Motor neuron (in vitro differentiated cells): ENCODE measurements at places on chromosomes 7 and 10. TPM values are rescaled to one million over a fixed set of nuclear protein-coding genes. Genes with fewer than 3 reads are reported as not detected.

DNA sequence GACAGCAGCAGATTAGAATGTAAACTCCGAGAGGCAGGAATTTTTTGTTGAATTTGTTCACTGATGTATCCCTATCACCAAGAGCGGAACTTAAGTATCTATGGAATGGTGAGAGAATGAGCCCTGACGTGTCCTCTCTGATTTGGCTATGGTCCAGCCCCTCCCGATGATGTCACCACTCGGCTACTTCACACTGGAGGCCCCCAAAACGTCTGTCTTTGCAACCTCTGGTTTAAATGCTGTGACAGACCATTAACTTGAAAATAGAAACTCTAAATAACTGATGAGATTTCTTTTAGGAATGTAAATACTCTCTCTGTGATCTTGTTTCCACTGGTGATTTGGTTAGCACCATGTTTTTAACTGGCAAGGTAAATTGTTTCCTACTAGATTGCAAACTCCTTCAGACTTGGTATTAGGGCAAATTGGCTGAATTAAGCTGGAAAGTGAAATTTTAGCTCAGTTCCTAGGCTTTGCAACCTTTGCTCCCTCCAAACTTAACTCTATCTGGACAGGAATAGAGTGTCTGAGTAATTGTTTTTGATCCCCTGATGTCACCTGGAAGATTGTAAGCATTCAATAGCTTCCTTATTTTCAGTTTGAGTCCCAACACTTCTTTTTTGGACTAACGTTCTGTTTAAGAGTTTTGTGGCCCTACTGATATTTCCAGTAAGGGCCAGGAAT, 19.1 kb downstream of the SLC16A12 start:
- no peak for ATAC-seq

DNA sequence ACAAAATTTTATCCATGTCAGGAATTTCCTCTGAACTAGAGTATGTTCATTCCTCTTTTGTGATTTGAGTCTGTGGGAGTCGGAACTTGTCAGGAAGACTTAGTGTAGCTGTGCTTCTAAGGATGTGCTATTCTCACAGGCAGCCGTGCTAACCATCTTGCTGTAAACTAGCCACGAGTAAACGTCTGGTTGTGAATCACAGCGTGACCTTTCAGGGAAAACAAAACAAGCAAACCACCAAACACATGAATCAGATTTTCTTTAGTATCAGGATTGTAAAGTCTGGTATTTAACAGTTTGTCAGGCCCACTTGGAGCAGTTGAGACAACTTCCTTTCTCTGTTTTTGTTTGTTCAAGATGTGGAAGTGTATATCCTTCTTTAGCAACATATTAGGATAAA, 32.0 kb downstream of the AUTS2 start:
- peak; percentile 57 for ATAC-seq

- ATAC-seq = no peak
These were observed 194.0 kb upstream of the PPP1R3A start for GRCh38 chr7:114112806-114113205.

DNA sequence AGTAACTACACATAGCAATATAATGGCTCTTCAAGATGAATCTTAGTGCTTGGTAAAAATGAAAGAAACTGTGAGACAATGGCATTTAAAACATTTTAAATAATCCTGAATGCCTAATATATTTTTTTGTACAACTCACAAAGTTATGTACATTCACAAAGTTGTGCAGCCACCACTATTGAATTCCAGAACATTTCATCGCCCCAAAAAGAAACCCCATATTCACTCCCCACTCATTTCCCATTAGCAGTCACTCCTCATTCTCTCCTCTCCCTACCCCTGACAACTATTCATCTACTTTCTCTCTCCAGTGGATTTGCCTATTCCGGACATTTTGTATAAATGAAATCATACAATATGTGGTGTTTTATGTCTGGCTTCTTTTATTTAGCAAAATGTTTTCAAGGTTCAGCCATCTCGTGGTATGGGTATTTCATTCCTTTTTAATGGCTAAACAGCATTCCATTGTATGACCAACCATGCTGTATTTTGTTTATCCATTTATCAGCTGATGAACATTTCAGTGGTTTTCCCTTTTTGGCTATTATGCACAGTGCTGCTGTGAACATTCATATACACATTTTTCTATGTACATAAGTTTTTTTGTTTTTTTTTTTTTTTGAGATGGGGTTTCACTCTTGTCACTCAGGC, 34.7 kb downstream of the ENTPD7 start:
- no peak for ATAC-seq

- ATAC-seq = peak; percentile 99
These were observed 270.7 kb downstream of the ZNF33B start for GRCh38 chr10:42367532-42368230.

- no peak for ATAC-seq
These were observed 163.3 kb upstream of the AKR1E2 start for GRCh38 chr10:4662576-4663161.

- no peak for ATAC-seq
These were observed 213.8 kb downstream of the ZMYND11 start for GRCh38 chr10:349081-349480.

DNA sequence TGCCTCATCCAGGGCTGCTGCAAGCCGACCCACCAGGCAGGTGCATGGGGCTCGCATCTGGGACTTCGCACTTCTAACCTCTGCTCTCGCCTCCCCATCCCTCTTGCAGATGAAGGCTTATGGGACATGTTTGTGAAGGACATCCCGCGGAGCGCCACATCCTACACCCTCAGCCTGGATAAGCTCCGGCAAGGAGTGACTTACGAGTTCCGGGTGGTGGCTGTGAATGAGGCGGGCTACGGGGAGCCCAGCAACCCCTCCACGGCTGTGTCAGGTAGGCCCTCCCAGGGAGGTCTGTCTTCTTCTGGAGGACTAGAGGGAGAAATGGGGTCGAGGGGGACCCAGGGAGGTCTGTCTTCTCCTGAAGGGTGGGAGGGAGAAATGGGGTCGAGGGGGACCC, 448.9 kb upstream of the FOXK1 start:
- no peak for ATAC-seq

- no peak for ATAC-seq
These were observed 128.6 kb downstream of the ICA1 start for GRCh38 chr7:8133188-8133848.

- no peak for ATAC-seq
These were observed 199.0 kb downstream of the CHCHD3 start for GRCh38 chr7:132882714-132883428.

GRCh38 chr7:73876361-73876760, 15.4 kb downstream of the TMEM270 start:
- ATAC-seq = no peak

- no peak for ATAC-seq
These were observed 70.6 kb upstream of the PIK3CG start for GRCh38 chr7:106794276-106795083.

- ATAC-seq = no peak
These were observed 54.0 kb downstream of the RAPGEF5 start for GRCh38 chr7:22302951-22303423.

DNA sequence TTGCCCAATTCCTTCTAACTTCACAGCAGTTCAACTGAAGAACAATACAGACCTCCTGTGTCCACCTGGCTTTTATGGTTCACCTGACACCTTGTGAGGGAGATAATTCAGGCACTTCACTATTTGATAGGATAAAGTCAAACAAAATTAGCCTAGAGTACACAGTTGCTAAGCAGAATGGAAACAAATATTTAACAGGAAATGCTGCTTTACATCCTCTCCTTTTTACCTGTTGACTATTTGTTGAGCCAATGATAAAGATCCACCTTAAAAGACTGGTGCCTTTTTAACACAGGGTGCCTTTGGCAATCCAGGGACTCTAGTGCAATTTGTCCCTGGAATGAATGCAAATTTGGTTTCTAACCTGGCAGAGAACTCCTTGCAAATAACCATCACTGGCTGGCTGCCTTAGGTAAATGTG, 39.8 kb downstream of the ITPRID1 start:
- ATAC-seq = no peak

DNA sequence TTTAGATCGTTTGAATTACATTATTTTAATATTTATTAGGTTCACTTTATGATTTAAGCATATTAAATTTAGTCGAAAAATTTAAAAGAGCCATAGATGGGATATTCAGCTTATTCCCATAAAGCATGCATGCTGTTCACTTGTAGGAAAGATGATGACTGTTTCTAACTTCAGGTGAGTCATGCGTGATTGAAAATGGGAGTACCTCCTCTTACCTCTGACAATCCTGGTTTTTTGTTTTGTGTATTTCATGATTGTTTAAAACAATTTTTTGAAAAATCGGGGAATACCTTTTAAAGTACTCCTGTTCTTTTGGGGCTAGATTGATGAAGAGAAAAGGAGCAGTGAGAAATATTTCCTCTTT, 1.4 kb downstream of the TNKS2 start:
- ATAC-seq = no peak

- no peak for ATAC-seq
These were observed 33.3 kb downstream of the PAPSS2 start for GRCh38 chr10:87692956-87693484.

- no peak for ATAC-seq
These were observed 493.3 kb upstream of the PODXL start for GRCh38 chr7:132049462-132050304.

GRCh38 chr10:27192284-27192683, 37.1 kb downstream of the MASTL start:
- peak; percentile 51 for ATAC-seq

GRCh38 chr10:78248651-78249464, 215.2 kb downstream of the RPS24 start:
- peak; percentile 9 for ATAC-seq

DNA sequence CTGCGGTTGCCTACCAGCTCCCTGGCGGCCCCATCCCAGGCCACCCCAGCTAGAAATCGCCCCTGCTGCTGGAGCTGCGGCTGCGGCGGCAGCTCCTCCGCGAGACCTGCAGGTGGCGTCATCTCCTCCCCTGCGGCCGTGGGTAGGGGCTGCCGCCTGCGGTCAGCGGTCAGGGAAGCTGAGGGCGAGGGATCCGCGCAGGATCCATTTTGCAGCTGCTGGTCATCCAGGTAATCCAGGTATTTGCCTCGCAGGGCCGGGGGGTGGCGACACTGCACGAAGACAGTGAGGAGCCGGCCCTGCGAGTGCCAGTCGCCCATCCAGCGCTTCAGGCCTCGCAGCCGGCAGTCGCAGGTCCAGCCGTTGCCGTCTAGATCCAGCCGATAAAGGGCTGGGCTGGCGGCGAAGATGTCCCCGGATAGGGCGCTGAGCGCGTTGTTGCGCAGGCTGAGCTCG, 1.5 kb downstream of the TRIL start:
- ATAC-seq = peak; percentile 74

GRCh38 chr10:16809074-16809718, 8.0 kb downstream of the RSU1 start:
- ATAC-seq = no peak

- ATAC-seq = no peak
These were observed 624.7 kb downstream of the TNS3 start for GRCh38 chr7:46957195-46957594.

DNA sequence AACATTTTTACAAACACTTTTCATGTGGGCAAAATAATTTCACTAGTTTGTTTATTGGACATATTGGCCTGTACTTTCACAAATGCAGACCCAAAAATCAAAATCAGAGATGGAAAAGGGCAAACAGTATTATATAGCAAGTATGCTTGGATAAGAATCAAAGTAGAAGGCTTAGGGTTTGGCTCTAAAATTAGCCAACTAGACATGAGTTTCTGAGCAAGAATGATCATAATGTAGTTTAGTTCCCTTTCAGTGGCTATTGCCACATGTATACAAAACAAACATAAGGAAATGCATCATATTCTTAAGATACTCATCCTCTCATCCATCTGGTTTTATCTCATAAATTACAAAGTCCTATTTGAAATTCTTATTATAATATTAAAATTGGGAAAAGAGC, 132.5 kb downstream of the IMMP2L start:
- no peak for ATAC-seq

GRCh38 chr7:13259930-13260329, 572.5 kb downstream of the ARL4A start:
- peak; percentile 38 for ATAC-seq

The SCD gene
- total RNA-seq = 241 and 256 TPM in 2 replicates

The NXPH1 gene
- 0.77 and 1.1 TPM in 2 replicates for total RNA-seq

The TRPV6 gene
- 0.40 and 2.0 TPM in 2 replicates for total RNA-seq

The TDRD1 gene
- 0.14 and 0.15 TPM in 2 replicates for total RNA-seq

The SPDYE2 gene
- 3.2 and 5.5 TPM in 2 replicates for total RNA-seq

The PRSS58 gene
- not detected in 2 replicates for total RNA-seq

The DENND10 gene
- total RNA-seq = 46.5 and 47.0 TPM in 2 replicates

The NAT16 gene
- total RNA-seq = 3.0 TPM in 1 of 2 replicates, not detected in the other

The FAM180A gene
- total RNA-seq = not detected in 2 replicates

The GRID1 gene
- total RNA-seq = 7.3 and 9.1 TPM in 2 replicates

The KDM7A gene
- total RNA-seq = 12.7 and 13.6 TPM in 2 replicates

The PRF1 gene
- total RNA-seq = not detected in 2 replicates

The FKBP9 gene
- total RNA-seq = 61.4 and 62.7 TPM in 2 replicates

The PDZD7 gene
- total RNA-seq = 6.2 and 6.9 TPM in 2 replicates

The TUBAL3 gene
- 1.0 TPM in 1 of 2 replicates, not detected in the other for total RNA-seq
